Fibroblast of villous mesenchyme (primary cell): ENCODE measurements at places on chromosomes 1 and 21. TPM values are rescaled to one million over a fixed set of nuclear protein-coding genes. Genes with fewer than 3 reads are reported as not detected.

GRCh38 chr1:24782689-24783088 lies 37.4 kb downstream of the CLIC4 start:
- no peak for DNase-seq

The MANEAL gene
- total RNA-seq: 0.43 and 0.97 TPM in 2 replicates

DNA sequence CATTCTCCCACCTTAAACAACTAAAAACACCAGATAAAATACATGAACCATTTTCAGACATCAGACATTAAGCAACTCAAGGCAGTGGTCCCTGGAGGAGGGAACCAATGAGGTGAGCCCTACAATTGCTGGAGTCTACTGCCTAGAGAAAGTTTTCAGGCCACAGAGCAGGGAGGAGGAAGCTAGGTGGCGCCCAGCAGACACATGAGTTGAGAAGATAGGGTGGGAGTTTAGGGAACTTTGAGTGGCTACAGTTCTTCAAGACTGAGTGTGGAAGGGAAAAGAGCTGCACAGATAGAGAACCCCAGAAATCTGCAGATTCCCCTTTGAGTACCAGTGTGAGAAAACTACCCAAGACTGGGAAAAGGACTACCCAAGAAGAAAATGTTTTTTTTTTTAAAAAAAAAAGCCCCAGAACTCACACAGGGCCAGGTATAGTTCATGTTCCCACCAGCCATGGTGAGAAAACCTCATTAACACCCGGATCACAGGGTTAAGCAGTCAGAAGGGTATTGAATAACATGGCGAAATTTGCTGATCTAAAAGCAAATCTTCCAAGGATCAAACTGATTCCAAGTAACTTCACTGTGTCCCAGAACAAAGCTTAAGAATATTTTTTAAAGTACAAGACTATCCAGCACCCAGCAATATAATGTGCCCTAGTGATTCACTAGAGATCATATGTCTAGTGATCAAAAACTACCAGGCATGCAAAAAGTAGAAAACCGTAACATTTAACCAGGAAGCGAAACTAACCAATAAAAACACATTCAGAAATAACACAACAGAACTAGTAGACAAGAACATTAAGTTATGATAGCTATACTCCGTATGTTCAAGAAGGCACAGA lies 12.0 kb downstream of the ALDH9A1 start:
- peak; percentile 10 for DNase-seq

- no peak for DNase-seq
Measured at GRCh38 chr21:34518301-34518700, 6.3 kb upstream of the KCNE1 start.

- no peak for DNase-seq
Measured at GRCh38 chr1:54246116-54246721, 46.3 kb downstream of the MRPL37 start.

DNA sequence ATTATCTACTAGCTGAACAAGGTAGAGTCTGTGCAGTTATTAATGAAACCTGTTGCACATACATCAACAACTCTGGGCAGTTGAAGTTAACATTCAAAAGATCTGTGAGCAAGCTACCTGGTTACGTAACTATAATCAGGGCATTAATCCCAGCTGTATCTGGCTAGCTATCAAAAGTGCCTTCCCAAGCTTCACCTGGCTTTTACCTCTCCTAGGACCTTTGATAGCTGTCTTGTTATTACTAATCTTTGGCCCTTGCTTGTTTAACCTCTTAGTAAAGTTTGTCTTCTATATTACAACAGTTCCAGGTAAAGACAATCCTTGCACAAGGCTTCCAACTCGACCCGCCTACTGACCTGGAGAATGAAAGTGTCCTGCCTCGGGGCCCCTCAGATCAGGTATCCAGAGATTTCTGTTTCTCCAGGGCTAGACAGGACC lies 29.6 kb upstream of the SLC6A9 start:
- no peak for DNase-seq

- DNase-seq: no peak
Measured at GRCh38 chr1:186700722-186701121, 20.5 kb upstream of the PTGS2 start.

The GPR61 gene
- under 0.01 TPM in 1 of 2 replicates, not detected in the other for total RNA-seq

- no peak for DNase-seq
Measured at GRCh38 chr1:219296430-219297355, 123.0 kb downstream of the LYPLAL1 start.

GRCh38 chr1:166197141-166197540 lies 30.3 kb upstream of the FAM78B start:
- DNase-seq: no peak

GRCh38 chr21:39434950-39435349 lies 10.6 kb downstream of the LCA5L start:
- DNase-seq: peak; percentile 14

The HENMT1 gene
- total RNA-seq: 5.2 and 6.0 TPM in 2 replicates

The CALML6 gene
- total RNA-seq: under 0.01 TPM in 2 replicates

The AGO3 gene
- total RNA-seq: 12.9 and 16.8 TPM in 2 replicates

GRCh38 chr1:1100296-1100695 lies 15.6 kb downstream of the C1orf159 start:
- no peak for DNase-seq
